ENCODE measurements at places on chromosomes 6 and 20.

- DNase-seq: no peak
These were observed 30.6 kb downstream of the DACT2 start for GRCh38 chr6:168288781-168289570.

- no peak for DNase-seq
These were observed 175.1 kb downstream of the JARID2 start for GRCh38 chr6:15420959-15421438.

- no peak for DNase-seq
These were observed 473.1 kb downstream of the KIF16B start for GRCh38 chr20:16100111-16100510.

DNA sequence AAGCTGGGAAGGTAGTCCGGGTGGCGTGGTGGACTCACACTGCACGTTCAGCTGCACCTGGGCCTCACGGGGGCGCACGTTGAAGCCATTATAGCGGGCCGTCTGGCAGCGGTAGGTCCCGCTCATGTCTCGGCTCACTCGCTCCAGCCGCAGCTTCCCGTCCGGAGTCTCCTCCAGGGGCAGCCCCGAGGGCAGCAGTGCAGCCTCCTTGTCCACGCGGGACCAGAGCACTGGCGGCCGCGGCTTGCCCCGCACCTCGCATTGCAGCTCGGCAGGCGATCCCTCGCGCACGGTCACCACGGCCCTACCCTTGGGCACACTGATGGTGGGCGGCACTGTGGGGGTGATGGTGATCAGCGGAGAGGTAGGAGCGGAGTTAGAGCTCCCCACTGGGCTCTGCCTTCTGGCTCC, 47.6 kb downstream of the MDGA1 start:
- DNase-seq: no peak

DNA sequence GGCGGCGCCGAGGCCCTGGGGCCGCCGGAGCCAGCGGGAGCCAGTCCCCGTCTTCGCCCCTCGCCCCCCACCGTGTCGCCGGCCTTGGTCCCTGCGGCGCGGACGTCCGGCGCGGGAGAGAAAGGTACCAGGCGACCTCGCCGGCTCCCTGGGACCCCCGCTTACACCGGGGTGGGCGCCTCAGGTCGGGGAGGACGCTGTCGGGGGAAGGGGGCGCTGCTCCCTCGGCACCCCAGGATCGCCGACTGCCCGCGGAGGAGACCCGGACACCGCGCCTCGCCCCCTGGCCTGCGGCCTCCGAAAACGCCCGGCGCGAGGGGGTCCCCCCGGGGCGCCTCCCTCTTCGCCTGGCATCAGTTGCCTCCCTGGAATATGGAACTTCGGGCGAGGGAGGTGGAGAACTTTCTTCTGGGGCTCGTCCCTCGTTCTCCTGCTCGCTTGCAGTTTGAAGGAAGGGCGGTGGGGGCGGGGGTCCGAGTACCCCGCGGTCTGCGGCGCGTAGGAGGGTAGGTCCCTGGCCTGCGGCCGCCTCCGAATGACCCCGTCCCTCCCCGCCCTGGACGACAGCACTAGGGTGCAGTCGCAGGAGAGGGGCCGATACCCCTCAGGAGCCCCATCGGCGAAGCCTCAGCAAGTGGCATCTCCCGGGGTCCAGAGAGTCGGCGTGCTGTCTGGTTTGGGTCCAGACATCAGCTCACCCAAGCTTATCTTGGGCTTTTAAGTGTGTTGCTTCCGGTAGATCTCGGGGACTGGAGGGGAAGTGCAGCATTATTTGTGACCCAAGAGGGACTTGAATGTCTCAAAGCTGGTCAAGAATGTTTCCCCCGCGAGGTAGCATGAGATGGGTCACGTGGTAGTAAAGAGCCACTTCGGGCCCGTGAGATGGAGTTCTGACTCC, 549 bp downstream of the ANKRD6 start:
- peak; percentile 9 for DNase-seq

- DNase-seq: no peak
These were observed 95.2 kb downstream of the JAG1 start for GRCh38 chr20:10578607-10579006.

GRCh38 chr6:26537160-26537845, 863 bp upstream of the HMGN4 start:
- DNase-seq: peak; percentile 84

DNA sequence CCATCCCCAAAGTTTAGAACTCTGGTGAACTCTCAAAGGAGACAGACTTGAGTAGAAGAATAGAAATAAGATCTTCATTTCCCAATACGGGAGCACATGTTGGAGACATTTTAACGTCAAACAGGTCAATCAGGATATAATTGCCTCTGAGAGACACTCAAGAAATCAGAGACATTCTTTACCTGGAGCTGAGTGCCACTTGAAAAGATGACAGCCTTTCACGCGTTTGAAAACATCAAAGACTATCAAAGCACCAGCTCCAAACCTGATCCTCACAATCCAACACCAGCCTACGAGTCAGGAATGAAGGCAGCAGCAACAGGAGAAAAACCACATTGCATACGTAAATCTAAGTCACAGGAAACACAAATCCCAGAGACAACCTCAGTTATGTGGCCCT, 571.5 kb upstream of the CDH4 start:
- no peak for DNase-seq
